ENCODE measurements at places on chromosomes 7 and 10.
A peak's percentile ranks its signal among the peaks of the same experiment; 100 is the strongest.

- DNase-seq: no peak
These were observed 32.9 kb downstream of the CUZD1 start for GRCh38 chr10:122812751-122813150.

GRCh38 chr7:5430612-5430947 is 6.9 kb upstream of the TNRC18 start:
- no peak for DNase-seq

- peak; percentile 13 for DNase-seq
These were observed 109.5 kb downstream of the ADRA2A start for GRCh38 chr10:111186358-111186757.

- DNase-seq: no peak
These were observed 24.9 kb upstream of the WDFY4 start for GRCh38 chr10:48659790-48660189.

DNA sequence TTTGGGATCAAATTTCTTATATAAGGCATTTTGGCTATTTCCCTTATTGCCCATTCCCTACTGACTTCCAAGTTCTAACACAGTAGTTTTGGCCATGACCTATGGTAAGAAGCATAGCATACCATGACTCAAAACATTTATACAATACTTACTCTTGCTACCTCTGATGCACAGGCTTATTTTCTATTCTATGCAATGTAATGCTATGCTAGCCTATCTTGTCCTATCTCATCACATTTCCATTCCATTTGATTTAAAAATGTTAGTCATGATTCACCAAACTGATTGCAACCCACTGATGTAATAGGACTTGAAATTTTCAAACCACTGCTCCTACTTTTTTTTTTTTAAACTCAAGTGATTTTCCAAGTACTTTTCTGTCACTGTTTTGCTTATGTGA is 658.5 kb downstream of the TYW1 start:
- no peak for DNase-seq

DNA sequence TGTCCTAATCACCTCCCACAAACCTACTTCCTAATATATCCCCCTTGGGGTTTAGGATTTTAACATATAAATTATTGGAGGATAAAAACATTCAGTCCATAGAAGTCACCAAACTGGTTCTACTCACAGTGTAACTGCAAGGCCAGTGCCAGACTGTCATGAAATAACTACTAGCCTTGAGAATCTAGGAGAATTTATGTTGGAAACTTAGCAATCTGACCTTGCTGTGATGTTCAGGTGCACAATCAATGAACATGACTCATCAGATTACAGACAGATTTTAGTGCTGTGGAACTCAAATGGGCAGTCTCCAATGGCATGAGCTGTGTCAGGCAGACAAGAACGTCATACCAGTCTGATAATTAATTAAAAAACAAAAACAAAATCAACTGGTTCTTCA is 571.4 kb upstream of the IGFBP3 start:
- no peak for DNase-seq

DNA sequence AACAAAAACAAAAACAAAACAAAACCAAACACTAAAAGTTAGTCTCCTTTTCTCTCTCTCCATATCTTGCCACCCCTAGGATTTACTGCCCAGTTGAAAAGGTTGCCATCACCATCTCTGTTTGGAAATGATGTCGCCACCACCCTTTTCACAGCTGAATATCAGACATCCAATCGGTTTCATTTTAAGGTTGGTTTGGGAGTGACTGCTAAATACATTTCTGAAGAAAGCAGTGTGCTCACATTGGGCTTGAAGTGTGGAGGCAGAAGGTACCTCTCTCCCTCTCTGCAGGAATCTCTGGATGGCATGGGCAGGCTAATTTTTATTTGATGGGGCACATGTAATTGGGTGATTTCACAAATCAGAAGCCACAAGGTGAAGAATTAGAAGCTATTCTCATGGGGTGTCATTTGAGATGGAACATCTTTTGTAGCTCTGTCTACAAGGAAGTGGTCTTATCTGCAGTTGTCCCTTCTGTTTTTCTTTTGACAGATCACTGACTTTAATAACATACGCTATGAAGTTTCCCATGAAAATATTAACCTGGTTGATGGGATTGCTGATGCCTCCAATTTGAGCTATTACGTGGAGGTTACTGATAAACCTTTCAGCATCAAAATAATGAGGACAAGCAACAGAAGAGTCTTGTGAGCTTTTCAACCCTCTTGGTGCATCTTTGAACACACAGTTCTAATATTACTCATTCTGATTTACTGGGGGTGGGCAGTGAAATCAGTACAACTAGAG is 20.1 kb downstream of the MGAM2 start:
- no peak for DNase-seq

DNA sequence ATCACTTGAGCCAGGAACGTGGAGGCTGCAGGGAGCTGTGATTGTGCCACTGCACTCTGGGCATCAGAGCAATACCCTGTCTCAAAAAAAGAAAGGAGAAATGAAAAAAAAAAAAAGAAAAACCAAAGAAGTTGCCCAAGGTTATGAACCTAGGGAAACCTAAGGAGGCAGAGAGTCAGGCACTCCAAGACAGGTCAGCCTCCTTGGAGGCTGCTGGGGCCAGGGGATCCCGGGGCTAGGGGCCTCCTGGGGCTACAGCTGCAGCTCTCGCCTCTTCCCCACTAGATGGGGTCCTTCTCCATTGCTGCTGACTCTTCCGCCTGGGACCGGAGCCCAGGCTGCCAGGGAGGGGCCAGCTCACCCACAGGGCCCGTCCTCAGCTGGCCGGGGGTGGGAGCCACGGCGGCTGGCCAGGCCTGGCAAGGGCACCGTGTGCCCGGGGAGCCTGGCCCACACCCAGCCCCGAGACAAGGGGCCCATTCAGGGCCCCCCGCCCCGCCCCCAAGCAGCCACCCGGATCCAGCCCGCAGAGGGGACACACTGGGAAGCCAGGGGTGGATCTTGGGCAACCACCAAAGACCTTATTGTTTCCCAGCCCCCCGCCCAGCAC is 1.7 kb upstream of the SPACDR start:
- peak; percentile 31 for DNase-seq

- no peak for DNase-seq
These were observed 10.8 kb upstream of the VSIR start for GRCh38 chr10:71783917-71784678.
